NB4 (cell line): ENCODE measurements at places on chromosomes 7 and 10.

GRCh38 chr10:103199488-103199887 lies 6.4 kb upstream of the NT5C2 start:
- peak; percentile 83 for DNase-seq

- no peak for DNase-seq
Measured at GRCh38 chr10:99781734-99782429, 558 bp upstream of the ABCC2 start.

DNA sequence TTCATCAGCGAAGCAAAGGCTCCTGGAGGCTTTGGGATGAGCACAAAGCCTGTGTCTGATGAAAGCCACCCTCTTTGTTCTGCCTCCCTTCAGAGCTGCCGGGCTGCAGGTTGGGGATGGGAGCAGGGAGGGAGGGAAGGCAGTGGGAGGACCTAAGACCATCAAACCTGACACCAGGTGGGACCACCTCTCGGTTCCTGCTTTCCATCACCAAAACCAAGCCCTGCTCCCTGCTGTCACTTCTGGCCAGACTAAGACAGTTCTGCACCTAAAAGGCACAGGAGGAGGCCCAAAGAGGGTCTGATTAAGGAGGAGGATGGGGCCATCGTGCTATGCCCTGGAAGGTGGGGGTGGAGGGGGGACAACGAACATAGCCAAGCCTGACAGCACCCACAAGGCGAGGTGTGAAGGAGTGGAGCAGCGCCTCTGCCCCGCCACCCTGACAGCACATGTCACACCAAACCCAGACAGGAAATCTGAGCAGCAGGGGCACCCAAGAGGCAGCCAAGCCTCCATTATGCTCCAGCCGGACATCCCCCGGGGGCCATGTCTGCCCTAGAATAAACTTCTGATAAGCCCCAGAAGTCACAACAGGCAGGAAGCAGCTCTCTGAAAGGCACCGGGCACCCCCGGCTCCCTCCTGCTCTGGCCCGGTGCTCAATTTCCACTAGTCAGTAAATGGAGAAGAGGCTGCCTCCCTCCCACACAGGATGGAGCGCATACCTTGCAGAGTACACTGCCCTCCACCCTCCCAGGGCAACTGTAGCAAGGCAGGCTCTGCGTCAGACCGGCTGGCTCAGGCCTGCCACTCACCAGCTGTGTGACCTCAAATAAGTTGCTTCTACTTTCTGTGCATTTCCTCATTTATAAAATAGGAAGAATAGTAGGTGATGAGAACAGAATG lies 48.9 kb downstream of the DLG5 start:
- DNase-seq = peak; percentile 87

DNA sequence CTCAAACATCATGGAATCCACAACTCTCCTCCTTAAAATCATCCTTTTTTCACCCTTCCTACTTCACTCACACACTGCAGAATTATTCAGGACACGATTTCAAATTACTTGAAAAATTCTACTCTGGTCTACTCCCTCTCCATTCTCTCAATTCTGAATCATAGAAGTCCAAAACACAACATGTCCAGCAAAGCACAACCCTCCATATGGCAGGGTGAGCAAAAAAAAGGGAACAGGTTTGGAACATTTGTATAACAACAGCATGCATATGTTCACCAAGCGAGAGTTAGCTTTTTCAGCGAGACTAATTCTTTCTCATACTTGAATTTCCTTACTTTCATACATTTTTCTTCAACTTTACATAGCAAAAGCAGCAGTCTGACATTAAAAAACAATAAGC lies 73.4 kb downstream of the ABI1 start:
- no peak for DNase-seq

DNA sequence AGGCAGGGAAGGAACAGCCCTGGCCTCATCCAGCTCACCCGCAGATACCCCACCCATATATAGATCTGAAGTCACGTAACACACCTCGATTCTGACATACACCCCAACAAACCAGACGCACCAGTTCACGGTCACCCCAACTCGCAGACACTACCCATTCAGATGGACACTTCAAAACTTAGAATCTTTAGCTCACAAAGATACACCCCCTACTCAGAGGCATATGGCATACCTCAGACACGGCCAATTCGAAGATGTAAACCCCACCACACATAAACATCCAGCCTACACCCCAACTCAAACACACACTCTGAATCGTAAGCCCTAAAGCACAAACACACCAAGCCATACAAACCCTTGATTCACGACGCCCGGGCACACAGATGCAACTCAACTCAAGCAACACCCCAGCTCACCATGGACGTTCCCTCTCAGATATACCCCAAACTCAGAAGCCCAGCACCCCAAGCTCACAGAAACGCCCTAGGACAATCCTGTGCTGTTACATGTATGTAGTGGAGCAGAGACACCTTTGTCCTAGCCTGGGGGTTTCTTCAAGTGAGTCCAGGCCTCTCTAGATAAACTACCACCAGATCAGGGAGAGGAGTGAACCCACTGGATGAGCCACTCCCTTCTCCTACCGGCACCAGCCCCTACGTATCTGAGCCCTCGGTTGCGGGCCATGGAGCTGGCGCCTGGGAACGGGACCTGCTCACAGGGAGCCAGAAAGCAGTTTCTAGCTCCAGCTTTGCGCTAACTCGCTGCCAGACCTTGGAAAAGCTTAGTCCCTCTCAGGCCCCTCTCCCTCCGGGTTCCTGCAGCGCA lies 8.8 kb downstream of the PSD start:
- no peak for DNase-seq
